ENCODE measurements at places on chromosomes 4 and X.

GRCh38 chrX:137426695-137427425 lies 139.1 kb upstream of the ZIC3 start:
- no peak for DNase-seq

DNA sequence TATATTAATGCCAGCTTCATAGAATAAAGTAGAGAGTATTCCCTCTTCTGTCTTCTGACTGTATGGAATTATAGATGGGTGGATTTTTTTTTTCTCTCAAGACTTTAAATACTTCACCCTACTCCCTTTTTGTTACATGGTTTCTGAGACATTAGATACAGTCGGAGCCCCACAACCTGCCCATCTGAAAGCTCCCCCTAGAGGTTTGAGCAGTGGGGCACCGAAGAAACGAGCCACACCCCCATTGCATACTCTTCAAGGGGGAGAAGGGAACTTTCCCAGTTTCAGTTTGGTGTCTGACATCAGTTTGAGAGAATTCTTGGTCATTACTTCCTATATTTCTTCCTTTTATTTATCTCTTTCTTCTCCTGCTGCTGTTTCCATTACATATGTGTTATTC lies 437.6 kb upstream of the AGA start:
- no peak for DNase-seq

GRCh38 chr4:7375427-7375826 lies 59.3 kb downstream of the PSAPL1 start:
- no peak for DNase-seq

- DNase-seq: no peak
Measured at GRCh38 chrX:132622130-132622529, 133.3 kb upstream of the MBNL3 start.

GRCh38 chr4:44671636-44672035 lies 6.6 kb upstream of the GUF1 start:
- no peak for DNase-seq

GRCh38 chr4:38072578-38072977 lies 112.4 kb downstream of the PTTG2 start:
- DNase-seq: no peak

DNA sequence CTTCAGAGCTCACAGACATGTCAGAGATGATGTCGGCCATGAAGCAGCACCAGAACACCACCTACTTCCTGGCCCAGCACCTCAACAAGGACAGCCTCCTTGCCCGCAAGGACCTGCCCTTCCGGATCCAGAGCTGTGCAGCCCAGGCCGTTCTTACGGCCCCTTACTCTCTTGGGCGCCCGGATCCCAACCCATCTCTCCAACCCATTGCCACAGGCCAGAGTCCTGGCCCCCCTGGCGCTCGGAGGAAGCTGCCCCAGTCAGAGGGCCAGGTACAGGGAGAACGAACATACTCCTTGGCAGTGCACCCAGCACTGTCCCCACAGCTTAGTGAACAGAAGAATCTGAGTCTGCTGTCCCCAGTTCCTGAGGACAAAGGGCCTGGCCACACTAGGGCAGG lies 27.9 kb upstream of the PRPS1 start:
- DNase-seq: no peak

DNA sequence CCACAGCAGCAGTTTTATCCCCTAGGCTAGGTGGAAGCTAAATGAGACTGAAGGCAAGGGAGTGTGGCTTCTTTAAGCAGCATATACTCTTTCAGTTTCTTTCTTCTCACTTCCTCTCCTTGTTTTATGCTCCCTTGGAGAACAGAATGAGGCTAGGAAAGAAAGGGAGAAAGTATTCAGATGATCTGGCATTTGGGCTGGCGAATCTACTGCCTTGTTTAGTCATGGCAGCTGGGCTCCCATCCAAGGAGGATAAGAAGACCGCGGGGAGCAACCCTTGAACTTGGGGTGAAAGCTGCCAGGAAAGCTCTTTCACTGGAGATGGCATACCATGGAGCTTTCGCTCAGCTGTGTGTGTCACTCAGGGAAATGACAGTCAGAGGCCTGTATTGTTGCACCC lies 72.1 kb downstream of the ARHGEF38 start:
- DNase-seq: no peak

- DNase-seq: no peak
Measured at GRCh38 chr4:5052204-5052702, 973 bp downstream of the STK32B start.

All from CD4-positive, alpha-beta T cell treated with Interleukin-17A for 1 hour (primary cell).